Caco-2 (cell line): ENCODE measurements at places on chromosomes 7 and 10.

- no peak for DNase-seq
Observed at GRCh38 chr7:41682422-41682821, 20.5 kb downstream of the INHBA start.

DNA sequence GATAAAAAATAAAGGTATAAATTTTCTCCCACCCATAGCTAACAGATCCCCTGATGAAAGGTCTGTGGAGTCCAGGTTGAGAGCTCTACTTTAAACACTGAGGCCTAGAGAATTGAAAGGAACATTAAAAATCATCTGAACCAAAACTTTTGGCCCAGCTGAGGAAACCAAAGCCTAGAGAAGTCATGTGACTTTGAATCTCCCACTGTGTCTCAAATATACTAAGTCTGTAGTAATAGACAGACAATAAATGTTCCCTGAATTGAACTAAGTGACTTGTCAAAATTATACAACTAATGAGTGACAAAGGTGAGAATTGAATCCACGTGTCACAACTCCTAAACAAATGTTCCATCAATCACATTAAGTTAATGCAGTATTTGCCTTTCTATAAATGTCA lies 5.7 kb downstream of the GBX1 start:
- DNase-seq = no peak

- no peak for DNase-seq
Observed at GRCh38 chr10:6579904-6580278, at the start of gene PRKCQ. TSS of gene PRKCQ (minus strand) at chr10:6580276. CDS start at chr10:6515135, 65,141 bp downstream.

DNA sequence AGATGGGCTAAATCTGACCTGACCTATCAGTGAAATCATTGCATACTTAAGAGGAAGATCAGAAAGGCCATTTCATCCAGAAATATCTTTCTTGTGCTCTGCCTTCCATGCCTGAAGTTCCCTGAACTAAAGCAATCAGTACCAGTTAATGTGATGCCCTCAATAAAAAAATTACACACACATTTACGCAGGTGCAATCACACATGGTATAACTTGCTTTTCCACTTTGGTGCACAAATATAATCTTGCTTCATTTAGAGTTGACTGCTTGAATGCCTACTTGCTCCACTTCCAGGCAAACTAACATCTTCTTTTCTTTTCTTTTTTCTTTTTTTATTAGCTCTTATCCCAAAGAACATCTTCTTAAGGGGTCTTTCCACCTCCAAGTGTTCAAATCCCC lies 58.3 kb upstream of the KIF5B start:
- no peak for DNase-seq

- no peak for DNase-seq
Observed at GRCh38 chr10:5943536-5943935, 33.8 kb downstream of the IL15RA start.
